ENCODE measurements at places on chromosomes 4 and X.

DNA sequence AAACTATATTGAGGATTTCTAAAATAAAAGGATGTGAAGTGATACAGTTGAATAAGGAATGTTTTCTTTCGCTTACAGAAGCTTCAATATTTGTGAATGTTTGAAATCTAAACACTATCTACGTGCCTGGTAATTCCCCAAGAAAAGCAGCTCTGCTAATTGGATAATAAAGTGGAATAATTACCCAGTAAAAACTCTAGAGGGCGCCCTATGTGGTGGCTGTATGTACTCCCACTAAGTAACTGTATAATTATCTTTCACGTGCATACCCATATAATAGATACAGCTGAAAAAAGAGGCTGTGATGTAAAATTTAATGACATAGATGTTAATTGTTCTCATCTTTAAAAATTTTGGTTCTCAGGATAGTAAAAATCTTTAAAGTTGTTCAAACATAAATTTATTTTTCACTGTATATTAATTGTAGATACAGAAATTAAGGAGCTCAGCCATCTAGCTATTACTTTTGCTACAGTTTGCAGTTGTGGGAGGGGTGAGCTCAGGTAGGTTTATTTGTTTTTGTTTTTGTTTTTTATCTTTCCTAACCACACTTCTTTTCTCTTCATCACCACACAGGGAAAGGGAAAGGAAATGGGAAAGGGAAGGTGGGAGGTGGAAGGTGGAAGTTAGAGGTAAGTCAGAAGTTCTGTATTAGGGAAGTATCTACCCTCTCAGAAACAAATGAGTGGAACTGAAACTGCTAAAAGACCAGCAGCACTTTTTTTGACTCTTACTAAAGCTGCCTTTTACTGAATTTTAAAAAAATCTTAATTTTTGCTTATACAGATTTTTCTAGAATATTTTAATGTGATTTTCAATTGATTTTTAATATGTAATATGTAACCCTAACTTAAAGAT lies 151.7 kb upstream of the RPS6KA6 start:
- DNase-seq = no peak

- no peak for DNase-seq
Measured at GRCh38 chrX:86047936-86048280, 550 bp upstream of the CHM start.

- no peak for DNase-seq
Measured at GRCh38 chrX:12986886-12987285, 12.0 kb downstream of the TMSB4X start.

DNA sequence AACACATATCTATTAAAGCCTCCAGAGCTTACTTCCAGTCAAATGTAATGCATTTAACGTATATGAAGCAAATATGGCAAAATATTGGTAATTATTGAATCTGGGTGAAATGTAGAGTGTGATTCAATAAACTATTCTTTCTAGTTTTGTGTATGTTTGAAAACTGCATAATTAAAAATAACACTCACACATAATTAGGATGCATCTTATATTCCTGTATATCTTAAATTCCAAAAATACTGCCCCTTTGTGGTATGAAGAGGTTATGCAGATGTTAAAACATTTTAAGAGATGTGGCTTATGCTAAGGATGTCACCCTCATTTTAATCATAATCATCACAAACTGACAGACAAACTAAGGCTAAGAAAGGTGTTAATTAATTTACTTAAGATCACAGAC lies 182.9 kb downstream of the COX18 start:
- no peak for DNase-seq

GRCh38 chr4:122639181-122639580 lies 18.3 kb upstream of the IL21 start:
- DNase-seq = no peak

DNA sequence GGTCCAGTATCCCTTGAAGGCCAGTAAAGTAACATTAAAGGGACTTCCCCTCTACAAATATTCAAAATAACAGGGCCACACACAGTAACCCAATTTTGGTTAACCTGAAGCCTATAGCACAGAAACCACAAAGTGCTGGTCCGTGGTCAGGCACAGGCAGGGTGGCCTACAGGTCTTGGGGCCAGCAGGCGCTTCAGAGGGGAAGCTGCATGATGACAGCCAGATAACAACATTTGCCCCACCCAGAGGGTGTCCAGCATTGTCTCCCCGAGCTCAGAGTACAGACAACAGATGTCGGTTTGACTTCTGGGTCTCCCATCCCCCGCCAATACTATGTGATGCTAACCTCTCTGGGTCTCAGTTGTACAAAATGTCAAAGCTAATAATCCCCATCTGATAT lies 51.1 kb downstream of the SH3KBP1 start:
- DNase-seq = no peak

DNA sequence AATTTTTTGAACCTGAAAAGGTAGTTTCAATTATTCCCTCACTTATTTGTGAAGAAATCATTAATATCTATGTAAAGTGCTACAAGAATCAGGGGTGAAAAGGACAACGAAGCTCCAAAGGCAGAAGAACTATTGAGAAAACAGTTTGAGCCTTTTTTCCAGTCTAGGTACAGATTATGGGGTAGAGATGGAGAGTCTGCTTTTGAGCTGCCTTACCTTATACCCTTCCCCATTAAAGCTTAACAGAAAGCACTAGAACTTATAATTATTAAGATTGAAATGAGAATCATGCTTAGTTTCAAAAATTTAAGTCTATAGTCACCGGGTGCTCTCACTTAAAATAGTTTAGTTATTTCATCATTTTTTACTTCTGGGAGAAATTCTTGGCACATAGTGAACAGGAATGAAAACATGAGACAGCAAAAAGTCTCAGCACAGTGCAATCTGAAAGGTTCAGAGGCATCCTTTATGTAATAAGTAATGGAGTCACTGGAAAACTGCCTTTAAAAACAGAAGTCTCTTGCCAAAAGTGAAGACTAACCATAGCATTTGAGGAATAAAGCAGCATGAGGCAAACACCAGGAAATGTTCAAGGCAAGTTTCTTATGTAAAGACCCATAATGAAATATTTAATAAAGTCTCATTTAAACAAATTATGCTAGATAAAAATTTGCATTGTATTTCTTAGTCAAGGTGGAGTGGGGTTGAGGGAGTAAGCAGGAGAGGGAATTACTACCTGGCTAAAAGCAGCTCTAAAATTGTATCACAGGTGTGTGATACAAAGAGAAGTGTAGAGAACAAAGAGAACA lies 5.1 kb upstream of the DCLK2 start:
- DNase-seq = no peak

DNA sequence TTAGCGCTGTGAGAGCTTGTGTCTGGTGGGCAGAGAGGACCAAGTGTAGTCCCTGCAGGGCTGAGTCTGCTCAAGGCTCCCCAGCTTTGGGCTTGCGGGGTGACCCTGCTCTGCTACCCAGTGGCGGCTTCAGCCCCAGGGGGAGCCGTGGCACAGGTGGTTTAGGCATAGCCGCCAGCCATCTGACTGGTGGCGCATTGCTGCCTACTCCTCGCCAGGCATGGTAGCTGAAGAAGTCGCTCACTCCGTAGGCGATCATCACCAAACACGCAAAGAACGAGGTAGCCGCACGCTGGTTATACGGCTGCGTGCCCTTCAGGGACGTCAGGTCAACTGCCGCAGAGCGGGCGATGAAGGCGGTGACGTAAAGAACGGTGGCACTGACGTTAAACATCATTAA lies 180.7 kb upstream of the DIPK2B start:
- DNase-seq = no peak

GRCh38 chr4:37685823-37686372 lies 278 bp downstream of the RELL1 start:
- DNase-seq = peak; percentile 51

DNA sequence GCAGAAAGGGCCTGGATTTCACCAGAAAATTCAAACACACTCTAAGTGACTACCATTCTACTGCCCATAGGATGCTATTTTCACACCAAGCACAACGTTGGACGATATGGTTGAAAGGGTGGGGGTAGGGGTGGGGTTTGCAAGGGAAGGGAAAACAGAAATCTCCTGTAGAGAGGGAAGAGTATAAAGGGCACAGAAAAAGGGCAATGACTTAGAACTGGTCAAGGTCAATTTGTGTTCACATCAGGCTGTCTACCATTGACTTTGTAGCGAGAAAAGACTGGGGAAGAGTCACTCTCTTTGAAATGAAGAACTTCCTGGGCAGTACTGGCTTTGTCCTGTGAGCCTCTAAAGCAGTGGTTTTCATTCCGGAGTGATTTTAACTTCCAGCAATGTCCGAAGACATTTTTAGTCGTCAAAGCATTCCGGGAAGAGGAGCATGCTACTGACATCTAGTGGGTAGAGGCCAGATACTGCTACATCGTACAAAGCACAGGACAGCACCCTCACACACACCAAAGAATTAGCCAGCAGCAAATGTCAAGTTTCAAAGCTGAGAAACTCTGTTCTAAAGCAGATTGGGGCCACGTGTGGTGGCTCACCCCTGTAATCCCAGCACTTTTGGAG lies 48.4 kb upstream of the SLC7A3 start:
- no peak for DNase-seq

- DNase-seq = no peak
Measured at GRCh38 chr4:78265006-78265405, 207.9 kb downstream of the FRAS1 start.

- DNase-seq = no peak
Measured at GRCh38 chr4:149912000-149912399, 96.4 kb upstream of the IQCM start.

GRCh38 chr4:76605099-76605563 lies 170.1 kb downstream of the SHROOM3 start:
- no peak for DNase-seq

GRCh38 chr4:128068918-128069317 lies 7.8 kb downstream of the LARP1B start:
- no peak for DNase-seq

DNA sequence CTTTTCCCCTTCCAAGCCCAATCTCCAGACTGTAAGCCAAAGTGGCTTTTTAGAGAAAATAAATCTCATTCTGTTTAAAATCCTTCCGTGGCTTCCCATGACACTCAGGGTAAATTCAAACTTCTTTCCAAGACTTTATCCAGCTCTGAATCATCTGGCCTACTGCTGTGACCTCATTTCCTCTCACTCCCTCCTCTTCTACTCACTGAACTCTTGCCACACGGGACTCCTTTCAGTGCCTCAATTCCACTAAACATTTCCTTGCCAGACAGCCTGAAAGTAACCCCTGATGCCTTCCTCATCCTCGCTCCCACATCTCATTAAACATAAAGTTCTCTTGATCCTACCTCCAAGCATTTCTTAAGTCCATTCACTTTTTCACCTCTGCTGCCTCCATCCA lies 27.8 kb upstream of the RNF128 start:
- DNase-seq = no peak

DNA sequence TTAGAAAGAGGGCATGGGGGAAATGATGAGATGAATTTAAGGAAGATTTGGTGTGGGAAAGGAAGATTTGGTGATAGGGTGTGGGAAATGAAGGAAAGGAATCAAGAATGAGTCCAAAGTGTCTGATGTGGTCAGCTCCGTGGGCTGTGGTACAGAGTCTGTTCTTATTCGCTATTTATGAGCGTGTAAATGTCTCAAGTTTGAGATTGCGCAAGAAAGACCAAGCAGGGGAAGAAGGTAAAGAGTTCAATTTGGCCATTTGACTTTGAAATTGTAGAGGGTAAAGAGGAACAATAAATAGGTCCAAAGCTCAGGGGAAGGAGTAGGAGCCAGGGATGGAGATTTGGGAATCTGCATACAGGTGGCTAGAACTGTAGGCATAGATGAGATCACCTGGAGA lies 11.3 kb upstream of the SMS start:
- DNase-seq = no peak

- DNase-seq = no peak
Measured at GRCh38 chr4:188732131-188732530, 592.9 kb downstream of the TRIML1 start.

DNA sequence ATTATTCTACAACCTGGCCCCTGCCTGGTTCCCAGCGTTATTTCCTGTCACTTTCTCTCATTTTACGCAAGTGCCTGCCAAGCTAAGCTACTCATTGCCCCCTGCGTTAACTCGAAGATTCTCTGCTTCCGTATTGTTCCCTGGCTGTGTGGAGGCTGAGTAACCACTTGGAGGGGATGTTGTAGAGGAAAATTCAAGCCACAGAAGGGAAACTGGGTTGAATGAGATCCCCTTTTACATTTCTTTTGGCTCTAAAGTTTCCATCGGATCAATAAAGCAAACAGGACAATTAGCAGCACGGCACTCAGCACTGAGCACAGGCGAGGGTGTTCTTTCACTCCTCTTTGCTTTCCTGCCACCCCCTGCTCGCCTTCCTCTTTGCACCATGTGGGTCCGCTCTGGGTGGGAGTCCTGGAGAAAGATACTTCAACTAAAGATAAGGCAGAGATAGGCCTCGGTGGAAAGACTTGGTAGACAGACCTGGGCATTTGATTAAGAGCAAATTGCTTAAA lies 4.2 kb upstream of the TMSB4X start:
- DNase-seq = peak; percentile 44

DNA sequence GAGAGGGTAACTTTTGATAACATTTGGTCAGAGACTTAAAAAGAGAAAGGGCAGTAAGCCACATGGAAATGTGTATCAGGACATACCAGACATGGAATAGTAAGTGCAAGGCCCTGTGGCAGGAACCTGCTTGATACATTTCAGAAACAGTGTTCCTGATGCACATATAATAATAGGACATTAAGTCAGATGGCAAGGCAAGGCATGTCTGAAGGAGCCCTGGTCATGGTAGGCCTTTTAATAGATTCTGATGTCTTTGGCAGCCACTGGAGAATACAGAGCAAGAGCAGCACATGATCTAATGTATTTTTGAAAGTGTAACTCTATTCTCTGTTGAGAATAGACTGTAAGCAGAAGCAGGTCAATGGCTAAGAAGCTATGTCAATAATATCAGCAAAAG lies 279.7 kb downstream of the CAMK2D start:
- no peak for DNase-seq

GRCh38 chr4:15681067-15681371 lies 608 bp upstream of the FAM200B start:
- DNase-seq = no peak

Measured in T-helper 1 cell (primary cell).